ENCODE measurements at places on chromosomes 11 and 22. TPM values are rescaled to one million over a fixed set of nuclear protein-coding genes. Genes with fewer than 3 reads are reported as not detected.

MS4A3 gene
- not detected for total RNA-seq

PHF21A gene
- total RNA-seq = 6.7 TPM

NPTXR gene
- total RNA-seq = 0.13 TPM

GRCh38 chr11:34353881-34354280 lies 3.9 kb downstream of the ABTB2 start:
- no peak for DNase-seq

GRCh38 chr11:31247321-31247720 lies 122.2 kb downstream of the DCDC1 start:
- DNase-seq = no peak

GRCh38 chr11:7348432-7349304 lies 97.0 kb downstream of the SYT9 start:
- DNase-seq = no peak

- DNase-seq = no peak
Observed at GRCh38 chr11:113773092-113773415, 438 bp downstream of the ZW10 start.

GRCh38 chr11:108786281-108786990 lies 121.6 kb downstream of the DDX10 start:
- DNase-seq = no peak

GRCh38 chr22:31742682-31743081 lies 7.2 kb downstream of the PRR14L start:
- DNase-seq = no peak

- DNase-seq = no peak
Observed at GRCh38 chr11:22656130-22656529, 10.3 kb upstream of the GAS2 start.

DNA sequence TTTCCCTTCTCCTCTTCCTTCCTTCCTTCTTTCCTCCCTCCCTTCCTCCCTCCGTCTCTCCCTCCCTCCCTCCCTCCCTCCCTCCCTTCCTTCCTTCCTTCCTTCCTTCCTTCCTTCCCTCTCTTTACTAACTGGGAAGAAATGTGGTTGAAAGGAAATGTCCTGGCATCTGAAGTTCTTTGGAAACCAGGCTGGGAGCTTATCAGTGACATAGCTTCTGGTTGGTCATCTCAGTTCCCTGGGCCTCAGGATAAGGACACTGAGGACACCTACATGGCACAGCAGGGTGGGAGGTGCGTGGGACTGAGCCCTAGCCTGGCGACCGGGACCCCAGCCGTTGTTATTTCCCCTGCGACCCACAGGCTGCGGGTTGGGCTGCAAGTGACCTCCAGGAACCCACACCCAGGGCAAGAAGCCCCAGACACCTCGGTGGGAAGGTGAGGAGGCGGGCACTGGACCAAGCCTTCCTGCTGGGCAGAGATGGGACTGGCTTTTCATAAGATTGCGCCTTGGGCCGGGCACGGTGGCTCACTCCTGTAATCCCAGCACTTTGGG lies 1486.5 kb downstream of the TBC1D22A start:
- no peak for DNase-seq

DNA sequence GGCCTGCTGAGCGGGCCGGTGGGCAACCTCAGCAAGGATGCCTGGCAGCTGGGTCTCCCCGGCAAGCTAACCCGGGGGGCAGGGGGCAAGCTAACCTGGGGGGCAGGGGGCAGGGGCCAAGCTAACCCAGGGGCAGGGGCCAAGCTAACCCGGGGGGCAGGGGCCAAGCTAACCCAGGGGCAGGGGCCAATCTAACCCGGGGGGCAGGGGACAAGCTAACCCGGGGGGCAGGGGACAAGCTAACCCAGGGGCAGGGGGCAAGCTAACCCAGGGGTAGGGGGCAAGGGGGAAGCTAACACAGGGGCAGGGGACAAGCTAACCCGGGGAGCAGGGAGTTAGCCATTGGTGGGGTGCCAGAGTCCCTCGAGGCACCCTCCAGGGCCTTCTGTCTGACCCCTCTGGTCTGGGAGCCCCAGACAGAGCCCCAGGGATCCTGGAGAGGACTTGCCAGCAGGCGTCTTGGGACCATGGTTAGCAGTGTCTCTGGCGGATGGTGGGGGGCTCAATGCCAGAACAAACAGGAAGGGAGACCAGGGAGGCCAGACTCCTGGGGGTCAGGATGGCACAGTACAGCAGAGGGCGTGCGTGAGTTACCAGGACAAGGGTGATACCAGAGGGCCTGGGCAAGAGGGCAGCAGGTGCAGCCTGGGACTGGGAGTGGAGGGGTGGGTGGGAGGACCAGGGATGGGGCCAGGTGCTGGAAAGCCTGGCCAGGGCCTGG lies 16.1 kb downstream of the IGF2 start:
- peak; percentile 21 for DNase-seq

DNA sequence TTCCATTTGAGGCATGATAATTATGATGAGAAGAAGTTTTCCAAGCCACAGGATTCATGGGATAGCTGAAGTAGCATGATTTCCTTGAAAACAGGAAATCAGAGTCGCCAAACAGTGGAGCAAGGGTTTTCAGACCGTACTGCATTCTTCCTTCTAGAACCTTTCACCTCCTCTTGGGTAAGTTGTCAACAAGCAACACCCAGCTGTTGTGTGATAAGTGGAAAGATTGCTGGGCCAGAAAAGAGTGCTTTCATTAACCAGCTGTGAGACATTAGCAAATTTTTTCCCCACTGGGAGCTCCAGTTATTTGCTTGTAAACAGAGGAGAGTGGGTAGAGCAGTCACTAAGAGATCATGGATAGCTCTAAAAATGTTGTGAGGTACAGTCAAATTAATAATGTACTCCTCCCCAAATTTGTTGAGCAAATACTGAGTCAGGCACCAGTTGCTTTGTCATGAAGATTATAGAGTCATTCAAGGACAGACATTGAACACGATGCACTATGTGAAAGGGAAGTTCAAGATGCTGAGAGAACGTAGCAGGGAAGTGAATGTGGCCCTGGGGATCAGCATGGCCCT lies 11.7 kb upstream of the MPEG1 start:
- peak; percentile 50 for DNase-seq

GRCh38 chr11:101555366-101555765 lies 28.4 kb downstream of the TRPC6 start:
- peak; percentile 93 for DNase-seq

- no peak for DNase-seq
Observed at GRCh38 chr22:43745783-43746356, 66.2 kb downstream of the EFCAB6 start.

DNA sequence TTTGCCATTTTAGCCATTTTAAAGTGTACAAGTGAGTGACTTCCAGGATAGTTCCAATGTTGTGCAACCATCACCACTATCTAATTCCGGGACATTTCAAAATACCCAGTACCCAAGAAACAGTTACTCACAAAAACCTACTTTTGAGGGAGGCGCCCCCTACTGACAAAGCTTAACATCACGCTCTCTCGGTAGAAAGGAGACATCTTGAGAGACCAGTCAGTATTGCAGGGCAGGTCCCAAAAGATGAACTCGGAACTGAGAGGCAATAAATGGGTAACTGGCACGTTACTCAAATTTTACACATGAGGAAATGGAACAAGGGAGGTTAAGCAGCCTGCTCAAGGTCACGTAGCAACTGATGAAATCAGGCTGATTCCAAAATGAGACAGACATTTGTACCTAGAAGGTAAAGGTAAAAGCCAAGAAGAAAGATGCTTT lies 50.0 kb upstream of the POU2AF1 start:
- DNase-seq = peak; percentile 33

DNA sequence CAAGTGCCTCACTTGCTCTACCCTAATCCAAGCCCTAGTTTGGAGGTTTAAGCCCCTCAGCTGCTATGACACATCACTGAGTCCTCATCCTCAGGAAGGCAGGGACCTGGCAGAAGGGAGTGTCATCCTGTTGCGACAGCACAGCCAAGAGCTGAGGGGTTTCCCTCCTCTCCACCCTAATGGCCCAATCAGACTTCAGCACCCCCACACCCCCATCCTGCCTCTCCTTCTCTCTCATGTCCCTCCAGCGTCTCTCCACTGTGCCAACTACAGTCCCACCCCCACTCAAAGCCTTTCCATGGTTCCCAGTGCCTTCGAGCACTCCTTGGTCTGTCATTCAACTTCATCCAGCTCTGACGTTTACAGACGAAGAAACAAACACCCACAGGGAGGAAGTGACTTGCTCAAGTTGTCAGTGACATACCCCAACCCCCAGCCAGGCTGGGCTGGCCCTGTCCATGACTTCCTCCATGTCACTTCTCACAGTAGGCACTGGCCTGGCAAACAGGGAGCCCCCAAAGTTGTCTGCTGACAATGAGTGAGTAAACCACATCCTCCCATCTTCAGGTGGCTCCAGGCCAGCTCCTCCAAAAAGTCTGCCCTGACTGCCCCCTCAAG lies 15.6 kb downstream of the ARAP1 start:
- DNase-seq = peak; percentile 59

DNA sequence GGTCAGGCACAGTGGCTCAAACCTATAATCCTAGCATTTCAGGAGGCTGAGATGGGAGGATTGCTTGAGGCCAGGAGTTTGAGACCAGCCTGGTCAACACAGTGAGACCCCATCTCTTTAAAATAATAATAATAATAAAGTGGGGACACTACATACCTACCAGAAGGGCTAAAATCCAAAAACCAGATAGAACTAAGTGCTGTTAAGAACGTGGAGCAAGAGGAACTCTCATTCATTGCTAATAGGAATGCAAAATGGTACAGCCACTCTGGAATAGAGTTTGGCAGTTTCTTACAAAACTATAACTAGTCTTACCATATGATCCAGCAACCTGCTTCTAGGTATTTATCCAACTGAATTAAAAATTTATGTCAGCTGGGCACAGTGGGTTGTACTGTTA lies 9.6 kb downstream of the CKAP5 start:
- no peak for DNase-seq

DNA sequence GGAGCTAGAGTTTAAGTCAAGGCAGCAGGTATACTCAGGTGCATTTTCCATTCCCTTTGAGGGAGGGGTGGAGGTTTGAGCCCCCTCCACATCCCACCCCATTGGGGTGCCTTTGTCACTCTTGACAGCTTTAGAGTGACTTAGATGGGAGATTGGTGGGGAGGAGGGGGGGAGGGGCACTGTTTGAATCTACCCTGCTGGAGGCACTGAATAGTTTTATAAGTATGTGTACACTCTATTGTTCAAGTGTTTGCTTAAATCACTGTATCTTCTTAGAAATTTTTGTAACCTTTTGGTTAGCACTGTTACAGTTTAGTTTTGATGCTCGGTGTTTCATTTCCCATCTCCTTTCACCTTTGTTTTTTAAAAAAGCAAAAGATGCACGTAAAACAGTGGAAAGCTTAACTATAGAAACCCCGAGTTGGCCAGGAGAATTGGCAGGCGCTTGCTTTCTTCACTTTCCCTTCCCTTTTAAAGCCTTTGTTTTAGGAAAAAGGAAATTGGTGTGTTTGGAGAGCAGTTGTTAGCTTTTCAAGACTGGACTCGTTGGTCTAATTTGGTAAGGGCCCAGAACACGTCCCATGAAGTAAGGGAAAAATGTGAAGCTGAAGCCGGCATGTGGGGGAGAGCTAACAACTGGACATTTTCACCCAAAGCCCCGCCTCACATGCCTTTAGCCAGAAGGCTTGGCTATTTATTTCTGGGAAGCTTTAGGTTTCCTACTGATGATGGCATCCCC lies 42.8 kb downstream of the TNRC6B start:
- DNase-seq = peak; percentile 48

Measured in dermis microvascular lymphatic vessel endothelial cell (primary cell).